Skeletal muscle cell (primary cell): ENCODE measurements at places on chromosomes 12 and 14.

GRCh38 chr12:59734371-59734770, 138.5 kb downstream of the SLC16A7 start:
- no peak for DNase-seq

GRCh38 chr14:59918824-59919569, 947 bp upstream of the LRRC9 start:
- DNase-seq: no peak

GRCh38 chr12:52198454-52199215, 6.8 kb upstream of the KRT80 start:
- no peak for DNase-seq

DNA sequence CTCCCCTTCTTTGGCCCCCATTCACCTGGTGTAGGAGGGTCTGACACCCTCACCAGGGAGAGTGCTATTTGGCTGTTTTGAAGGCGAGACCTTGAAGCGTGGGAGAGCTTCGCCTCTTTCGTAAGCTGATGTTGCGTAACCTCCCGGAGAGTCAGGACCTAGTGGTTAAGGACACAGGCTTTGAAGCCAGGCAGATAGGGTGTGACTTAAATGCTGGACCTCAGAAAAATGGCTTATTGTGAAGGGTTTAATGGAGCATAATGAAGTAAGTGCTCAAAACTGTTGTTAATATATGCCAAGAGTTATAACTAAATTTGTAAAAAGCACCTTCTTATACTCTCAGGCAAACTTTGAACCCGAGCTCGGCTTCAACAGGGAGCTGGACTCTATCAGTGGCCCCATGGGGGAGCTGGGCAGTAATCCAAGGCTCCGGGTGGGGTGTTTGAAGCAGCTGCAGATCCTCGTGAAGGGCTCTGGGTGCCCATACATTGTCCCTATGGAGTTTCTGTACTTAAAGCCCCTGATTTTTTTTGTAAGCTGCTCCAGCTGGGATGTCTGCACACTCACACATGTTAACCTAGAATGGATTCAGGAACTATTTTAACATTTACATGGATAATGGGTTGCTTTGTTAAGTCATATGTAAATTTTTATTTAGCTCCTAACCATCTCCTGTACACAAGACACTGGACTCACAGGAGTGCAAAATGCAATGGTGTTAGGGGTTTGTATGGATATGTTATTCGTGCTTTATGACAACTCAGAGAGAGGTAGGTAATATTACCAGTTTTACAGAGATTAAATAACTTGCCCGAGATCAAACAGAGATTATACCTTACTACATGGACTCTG, 26.0 kb downstream of the PPFIBP1 start:
- DNase-seq: peak; percentile 98

DNA sequence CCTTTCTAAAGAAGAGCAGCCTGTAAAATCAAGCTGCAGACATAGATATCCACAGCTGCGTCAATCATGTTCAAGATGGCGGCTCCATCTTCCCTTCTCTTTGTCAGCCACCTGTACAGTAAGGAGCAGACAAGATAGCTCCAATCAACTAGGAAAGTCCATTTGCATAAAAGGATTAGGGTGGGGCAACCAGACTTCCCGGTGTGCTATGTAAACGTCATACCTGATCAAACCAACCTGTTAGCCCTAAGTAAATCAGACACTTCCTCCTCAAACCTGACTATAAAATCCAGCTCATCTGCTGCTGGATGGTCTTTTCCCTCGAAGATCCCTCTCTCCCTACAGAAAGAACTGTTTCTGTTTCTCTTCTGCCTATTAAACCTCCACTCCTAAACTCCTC, 60.1 kb downstream of the BCAT1 start:
- DNase-seq: no peak

- no peak for DNase-seq
Measured at GRCh38 chr12:107475900-107476299, 209.7 kb upstream of the PWP1 start.

GRCh38 chr12:93111773-93112172, 182.7 kb upstream of the EEA1 start:
- no peak for DNase-seq

- DNase-seq: no peak
Measured at GRCh38 chr12:105235732-105236476, at the start of gene APPL2. Gene APPL2, minus strand, starts transcription at chr12:105236174. Its CDS starts 162 bp downstream, at chr12:105236012.

DNA sequence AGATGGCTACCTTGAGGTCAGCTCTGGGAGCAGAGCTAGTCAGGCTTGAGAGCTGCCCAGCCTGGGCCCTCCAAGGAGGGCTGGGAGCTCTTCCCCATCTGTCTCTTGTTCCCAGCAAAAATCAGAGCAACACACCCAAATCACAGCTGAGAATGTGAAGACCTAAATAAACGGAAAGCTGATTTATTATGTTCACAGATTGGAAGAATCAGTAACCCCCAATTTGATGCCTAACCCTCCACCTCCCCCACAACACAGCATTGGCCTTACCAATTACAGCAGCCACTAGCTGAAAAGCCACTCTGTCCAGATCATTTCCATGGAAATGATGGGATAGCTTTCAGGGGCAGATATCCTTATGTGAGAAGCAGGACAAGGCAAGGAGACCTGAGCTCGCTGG, 7.1 kb upstream of the ACTN1 start:
- no peak for DNase-seq

DNA sequence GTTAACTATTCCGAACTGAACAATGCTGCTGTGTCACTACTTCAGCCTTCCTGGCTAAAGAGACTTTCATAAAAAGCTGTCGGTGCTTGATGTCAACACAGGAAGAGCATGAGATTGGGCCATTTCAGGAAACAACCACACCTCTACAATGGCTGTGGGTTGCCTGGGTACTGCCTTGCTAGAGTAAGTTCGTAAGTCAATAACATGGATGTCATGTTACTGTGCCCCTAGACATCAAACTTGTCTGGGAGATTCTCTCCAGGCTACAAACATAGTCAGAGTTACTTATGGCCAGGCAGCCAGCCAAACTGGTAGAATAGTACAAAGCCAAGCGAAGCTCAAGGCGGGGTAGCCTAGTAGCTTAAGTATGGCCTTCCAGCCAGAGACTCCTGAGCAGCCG, 23.1 kb downstream of the MAX start:
- DNase-seq: no peak

- DNase-seq: no peak
Measured at GRCh38 chr12:51391283-51392123, at the start of gene GALNT6. Gene GALNT6, minus strand, starts transcription at chr12:51391406. Its CDS starts 11,625 bp downstream, at chr12:51379781.

DNA sequence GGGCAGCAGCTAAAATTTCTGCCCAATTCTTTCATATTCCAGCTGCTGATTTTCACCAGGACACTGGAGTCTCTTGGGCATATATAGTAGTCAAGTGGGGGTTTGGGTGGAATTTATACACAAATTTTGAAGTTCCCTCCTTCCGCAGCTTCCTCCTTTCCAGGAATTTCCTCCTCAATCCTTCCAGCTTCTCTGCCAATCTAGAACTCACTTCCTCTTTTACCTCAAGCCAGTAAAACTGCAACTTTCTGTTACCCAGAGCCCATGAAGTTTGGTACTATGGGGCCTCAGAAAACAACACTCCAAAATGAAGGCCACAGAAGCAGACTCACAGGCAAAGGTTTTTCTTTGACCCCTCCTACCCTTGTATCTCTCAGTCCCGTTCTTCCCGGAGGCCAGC, 51.7 kb upstream of the G2E3 start:
- DNase-seq: no peak

DNA sequence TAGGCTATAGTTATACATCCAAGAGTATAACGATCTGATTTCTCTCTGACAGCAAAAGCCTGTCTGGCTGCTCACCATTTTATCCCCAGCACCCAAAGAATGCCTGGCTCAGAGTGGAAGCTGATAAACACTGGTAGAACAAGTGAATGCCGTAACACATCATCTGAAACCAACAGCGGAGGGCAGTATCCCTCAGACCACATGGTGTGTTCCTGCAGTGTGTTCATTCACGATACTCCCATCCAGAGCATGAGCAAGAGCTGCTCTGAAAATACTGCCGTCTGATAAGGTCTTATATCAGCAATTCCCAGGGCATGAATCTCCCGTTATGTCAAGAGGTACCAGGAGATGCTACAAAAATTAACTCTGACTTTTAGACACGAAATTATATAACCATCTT, 95.9 kb downstream of the TTC7B start:
- DNase-seq: no peak

DNA sequence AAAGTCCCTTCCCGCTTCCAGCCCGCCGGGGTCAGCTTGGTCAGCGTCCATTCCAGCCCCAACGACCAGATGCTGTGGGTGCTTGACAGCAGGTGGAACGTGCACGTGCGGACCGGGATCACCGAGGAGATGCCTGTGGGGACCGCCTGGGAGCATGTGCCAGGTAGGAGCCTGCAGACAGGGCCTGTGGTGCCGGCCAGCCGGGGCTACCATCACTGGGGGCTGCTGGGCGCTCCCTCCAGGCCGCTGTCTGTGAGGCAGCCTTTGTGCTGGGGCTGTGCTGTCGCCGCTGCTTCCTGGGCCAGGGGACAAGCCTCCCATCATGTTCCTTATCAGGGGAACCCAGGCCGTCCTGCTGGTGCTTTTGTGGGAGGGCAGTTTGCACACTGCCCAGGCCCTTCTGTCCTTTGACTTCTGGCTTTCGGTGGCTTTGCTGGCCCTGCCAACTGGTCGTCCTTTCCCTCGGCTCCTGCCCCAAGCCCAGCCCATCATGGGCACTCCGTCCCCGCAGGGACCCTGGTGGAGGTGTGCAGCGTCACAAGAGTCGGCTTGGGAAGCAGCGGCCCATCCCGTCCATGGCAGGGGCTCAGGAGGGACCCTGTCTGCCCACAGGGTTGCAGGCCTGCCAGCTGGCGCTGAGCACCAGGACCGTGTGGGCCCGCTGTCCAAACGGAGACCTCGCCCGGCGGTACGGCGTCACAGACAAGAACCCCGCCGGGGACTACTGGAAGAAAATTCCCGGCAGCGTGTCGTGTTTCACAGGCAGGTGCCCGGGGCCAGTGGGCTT, 12.4 kb downstream of the ANKRD9 start:
- DNase-seq: no peak

DNA sequence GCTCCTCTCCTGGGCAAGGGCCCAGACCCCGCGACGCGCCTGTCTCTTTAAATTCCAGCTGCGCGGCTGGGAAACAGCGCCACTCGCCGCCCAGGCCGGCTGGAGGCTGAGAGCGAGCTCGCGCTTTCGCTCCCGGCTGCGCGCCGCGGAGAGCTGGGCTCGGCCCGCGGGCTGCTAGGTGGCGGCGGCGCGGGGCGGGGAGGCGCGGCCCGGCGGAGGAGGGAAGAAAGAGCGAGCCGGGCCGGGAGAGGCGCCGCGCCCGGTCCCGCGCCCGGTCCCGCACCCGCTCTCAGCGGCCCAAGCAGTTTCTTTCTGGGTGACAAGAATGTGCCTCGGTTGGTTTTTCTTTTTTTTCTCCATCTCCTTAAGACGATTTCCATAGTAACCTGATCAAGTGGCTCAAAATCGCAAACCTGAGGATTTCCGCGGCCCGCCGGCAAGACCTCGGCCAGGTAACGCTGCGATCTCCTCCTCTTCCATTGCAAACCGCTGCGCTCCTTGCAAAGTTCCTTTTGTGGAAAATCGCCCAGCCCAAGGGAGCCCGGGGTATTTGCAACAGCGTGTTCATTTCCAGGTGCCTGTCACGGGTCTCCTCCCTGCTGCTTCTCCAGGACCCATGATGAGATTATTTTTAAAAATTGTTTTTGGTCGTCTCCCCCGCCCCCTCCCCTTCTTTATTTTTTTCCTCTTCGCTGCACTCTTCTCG, 259.5 kb upstream of the E2F7 start:
- peak; percentile 25 for DNase-seq

- no peak for DNase-seq
Measured at GRCh38 chr14:53628732-53629430, 327.7 kb downstream of the BMP4 start.

- no peak for DNase-seq
Measured at GRCh38 chr12:13780453-13780852, 200.9 kb downstream of the GRIN2B start.

DNA sequence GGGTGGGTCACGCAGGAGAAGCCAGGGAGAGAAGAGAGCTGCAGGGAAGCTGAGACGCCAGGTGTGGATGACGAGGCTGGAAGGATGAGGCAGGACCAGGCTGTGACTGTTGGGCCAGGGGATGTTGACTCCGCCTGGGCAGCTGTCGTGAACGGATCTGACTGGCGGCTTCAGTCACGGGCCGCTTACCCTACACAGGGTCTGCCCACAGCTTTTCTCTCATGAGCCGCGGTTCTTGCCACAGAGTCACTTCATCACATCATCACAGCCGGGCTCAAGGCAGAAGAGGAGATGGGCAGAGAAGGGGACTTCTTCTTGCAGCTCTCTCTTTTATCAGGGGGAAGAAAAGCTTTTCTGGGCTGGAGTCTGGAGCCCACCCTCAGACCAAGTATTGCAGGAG, 7.7 kb downstream of the CLBA1 start:
- DNase-seq: no peak

DNA sequence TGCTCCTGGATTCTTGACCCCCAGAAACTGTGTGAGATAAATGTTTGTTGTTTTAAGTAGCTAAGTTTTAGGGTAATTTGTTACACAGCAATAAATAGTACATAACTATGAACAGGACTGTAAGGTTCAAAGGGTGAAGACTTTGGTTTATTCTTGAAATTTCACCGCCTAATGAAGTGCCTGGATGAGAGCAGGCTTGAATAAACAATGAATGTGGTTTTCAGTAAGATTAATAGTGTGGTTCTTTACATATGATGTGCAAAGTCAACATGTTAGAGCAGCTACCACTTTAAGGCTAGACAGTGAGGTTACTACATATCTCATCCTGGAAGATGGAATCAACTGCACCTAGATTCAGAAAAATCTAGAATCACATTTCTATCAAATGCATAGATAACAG, 145.2 kb upstream of the BTG1 start:
- DNase-seq: no peak

DNA sequence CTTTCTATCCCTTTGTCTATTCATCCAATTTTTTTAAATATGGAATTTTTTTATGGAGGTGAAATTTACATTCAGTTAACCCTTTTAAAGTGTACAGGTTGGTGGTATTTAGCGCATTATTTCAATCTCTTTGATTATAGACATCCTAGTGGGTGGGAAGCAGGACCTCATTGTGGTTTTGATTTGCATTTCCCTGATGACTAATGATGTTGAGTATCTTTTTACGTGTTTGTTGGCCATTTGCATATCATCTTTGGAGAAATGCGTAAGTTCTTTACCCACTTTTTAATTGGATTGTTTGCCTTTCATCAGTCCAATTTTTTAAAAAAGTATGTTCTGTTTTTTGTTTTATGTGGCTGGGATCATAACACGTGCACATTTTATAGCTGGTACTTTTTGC, 20.8 kb downstream of the PAPLN start:
- no peak for DNase-seq

- no peak for DNase-seq
Measured at GRCh38 chr14:60905923-60906322, 75.0 kb downstream of the TRMT5 start.
